Right cardiac atrium (tissue), 5 donors: ENCODE measurements at places on chromosomes 16 and 17. TPM values are rescaled to one million over a fixed set of nuclear protein-coding genes. Genes with fewer than 3 reads are reported as not detected.

DNA sequence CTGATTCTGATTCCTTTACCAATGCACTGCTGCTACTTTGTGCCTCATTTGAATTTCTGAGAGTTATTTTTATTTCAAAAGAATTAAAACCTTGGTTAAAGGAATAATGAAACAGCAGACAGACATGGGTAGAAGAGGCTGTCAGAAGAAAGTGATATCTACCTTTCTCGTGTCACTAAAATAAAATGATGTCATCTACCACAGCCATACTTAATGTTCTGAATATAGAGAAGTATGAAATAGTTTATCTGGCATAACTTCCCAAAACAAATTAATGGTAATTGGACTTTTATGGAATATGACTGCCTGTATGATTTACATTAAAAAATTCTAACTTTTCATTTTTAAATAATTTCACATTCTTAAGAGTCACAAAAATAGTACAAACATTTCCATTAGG is 52.5 kb downstream of the EFCAB13 start:
- no peak for DNase-seq

- peak; percentile 81 for DNase-seq
Measured at GRCh38 chr17:76383546-76384221, 725 bp upstream of the SPHK1 start.

DNA sequence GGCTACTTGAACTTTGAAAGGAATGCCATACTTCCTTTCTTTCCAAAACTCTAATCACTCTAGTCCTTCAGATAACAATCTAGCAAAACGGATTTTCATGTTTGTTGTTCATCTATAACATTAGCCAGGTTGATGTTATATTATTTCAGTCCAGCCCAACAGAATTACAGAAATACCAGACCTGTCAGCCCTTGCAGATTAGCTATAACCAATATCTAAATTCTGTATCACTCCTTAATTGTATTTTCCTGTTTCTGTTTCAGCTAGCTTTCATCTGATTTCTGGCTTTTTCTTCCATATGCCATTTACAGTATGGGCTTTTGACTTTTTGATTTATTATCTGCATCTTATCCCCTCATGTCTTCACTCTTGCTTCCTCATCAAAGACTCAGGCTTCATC is 479.8 kb upstream of the CDH8 start:
- DNase-seq, result no peak

GRCh38 chr16:77781091-77781490 is 7.3 kb upstream of the VAT1L start:
- no peak for DNase-seq

STAT5B gene
- total RNA-seq, result 41.0 TPM

PSME3 gene
- total RNA-seq, result 82.0 TPM

TEKT1 gene
- total RNA-seq, result not detected
